ENCODE measurements at places on chromosomes 1 and 21.

GRCh38 chr1:246638941-246639655 is 72.8 kb downstream of the CNST start:
- no peak overlapping the region for H3K27ac ChIP-seq
- H3K27me3 ChIP-seq: no peaks in the 10 kb centered on the region
- peaks cover 18% of the 10 kb centered on the region for H3K36me3 ChIP-seq
- peaks cover 2% of the 10 kb centered on the region for H3K4me1 ChIP-seq

DNA sequence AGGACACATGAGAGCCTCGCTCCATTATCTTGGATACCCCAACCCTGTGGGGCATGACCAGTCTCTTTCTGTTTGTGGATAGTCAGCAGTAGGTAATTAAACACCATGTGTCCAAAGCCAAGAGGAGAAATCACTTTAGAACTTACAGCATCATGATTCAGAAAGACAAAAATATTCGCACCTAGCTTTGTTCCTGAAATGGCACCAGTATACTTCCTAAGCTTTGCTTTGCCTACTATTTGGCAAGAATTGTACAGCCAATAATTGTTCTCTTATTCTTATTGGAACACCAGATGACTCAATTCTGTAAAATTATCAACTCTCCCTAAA is 24.2 kb downstream of the TNFRSF9 start:
- peaks cover 45% of the 10 kb centered on the region for H3K36me3 ChIP-seq
- no peaks in the 10 kb centered on the region for H3K27me3 ChIP-seq
- H3K27ac ChIP-seq: peak overlapping the region; percentile 86
- peak overlapping the region; percentile 24 for H3K4me3 ChIP-seq
- DNase-seq: no peak
- peaks cover 67% of the 10 kb centered on the region for H3K4me1 ChIP-seq

DNA sequence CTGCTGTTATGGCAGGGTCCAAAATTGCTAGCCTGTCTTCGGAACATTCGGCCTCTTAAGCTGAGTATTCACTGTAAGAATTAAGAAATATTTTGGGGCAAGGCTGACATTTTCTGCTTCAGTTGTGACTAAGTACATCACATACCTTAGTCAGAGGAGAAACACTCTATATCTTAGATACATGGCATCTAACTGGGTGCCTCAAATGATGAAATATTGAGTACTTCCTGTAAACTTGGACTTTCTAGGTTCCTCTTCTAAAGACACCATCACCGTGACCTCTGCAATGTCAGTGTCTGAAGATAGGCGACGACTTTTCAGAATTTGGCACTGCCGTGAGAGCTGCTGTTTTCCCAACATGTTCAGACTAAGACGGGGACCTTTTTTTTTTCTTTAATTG is 65.6 kb downstream of the PCBP3 start:
- no peaks in the 10 kb centered on the region for H3K36me3 ChIP-seq
- no peaks in the 10 kb centered on the region for H3K27me3 ChIP-seq
- no peak for DNase-seq
- no peak overlapping the region for H3K27ac ChIP-seq

GRCh38 chr1:79741720-79742421 is 735.3 kb upstream of the ADGRL4 start:
- no peak for DNase-seq
- H3K27me3 ChIP-seq: no peaks in the 10 kb centered on the region
- H3K27ac ChIP-seq: no peak overlapping the region
- H3K4me1 ChIP-seq: no peaks in the 10 kb centered on the region
- H3K36me3 ChIP-seq: no peaks in the 10 kb centered on the region

DNA sequence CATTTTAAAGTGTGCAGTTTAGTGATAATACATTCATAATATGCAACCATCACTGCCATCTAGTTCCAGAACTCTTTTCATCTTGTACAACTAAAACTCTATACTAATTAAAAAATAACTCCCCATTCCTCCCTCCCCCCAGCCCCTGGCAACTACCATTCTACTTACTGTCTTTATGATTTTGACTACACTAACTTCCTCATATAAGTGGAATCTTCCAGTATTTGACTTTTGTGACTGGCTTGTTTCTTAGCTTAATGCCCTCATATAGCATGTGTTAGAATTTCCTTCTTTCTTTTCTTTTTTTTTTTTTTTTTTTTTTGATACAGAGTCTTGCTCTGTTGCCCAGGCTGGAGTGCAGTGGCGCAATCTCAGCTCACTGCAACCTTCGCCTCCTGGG is 1.4 kb upstream of the NVL start:
- H3K27ac ChIP-seq: no peak overlapping the region
- H3K4me1 ChIP-seq: peaks cover 32% of the 10 kb centered on the region
- no peak overlapping the region for H3K4me3 ChIP-seq
- DNase-seq: no peak
- no peaks in the 10 kb centered on the region for H3K36me3 ChIP-seq

DNA sequence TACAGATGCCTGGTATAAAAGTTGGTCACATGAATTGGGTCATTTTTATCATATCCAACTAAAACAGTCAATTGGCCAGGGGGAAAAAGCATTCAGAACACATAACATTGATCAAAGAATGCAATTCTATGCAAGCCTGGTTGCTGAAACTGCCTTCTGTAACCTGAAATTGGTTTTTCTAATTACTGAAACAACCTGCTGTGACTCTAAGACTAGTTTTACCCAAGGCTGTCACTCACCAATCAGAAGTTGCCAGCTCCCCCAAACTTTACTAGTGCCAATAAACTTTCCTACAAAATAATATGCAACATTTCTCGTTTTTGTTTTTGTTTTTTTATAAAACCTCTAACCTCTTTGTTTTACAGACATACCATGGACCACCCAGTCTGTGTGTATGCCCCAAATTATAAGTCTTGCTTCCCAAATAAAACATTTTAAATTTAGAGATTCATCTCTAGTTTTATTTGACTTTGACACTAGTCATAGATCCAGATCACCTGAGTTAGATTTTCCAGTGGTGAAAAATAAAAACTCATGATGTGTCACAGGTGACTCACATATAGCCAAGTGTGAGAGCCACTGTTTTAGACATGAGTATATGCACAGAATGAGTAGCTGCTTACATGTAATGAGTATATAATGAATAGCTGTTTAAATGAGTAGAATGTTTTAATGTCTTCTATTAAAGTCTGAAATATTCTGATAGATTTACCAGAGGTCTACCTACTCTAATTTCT is 64.2 kb upstream of the CR2 start:
- H3K4me3 ChIP-seq: no peak overlapping the region
- peak overlapping the region; percentile 88 for H3K27ac ChIP-seq
- peaks cover 11% of the 10 kb centered on the region for H3K4me1 ChIP-seq
- DNase-seq: no peak
- H3K36me3 ChIP-seq: peaks cover 8% of the 10 kb centered on the region
- no peaks in the 10 kb centered on the region for H3K27me3 ChIP-seq

GRCh38 chr1:37477198-37477931 is 3.0 kb downstream of the ZC3H12A start:
- H3K4me1 ChIP-seq: peaks cover 47% of the 10 kb centered on the region
- peak overlapping the region; percentile 97 for H3K4me3 ChIP-seq
- DNase-seq: peak; percentile 86
- peak overlapping the region; percentile 99 for H3K27ac ChIP-seq
- H3K36me3 ChIP-seq: peaks cover 68% of the 10 kb centered on the region

DNA sequence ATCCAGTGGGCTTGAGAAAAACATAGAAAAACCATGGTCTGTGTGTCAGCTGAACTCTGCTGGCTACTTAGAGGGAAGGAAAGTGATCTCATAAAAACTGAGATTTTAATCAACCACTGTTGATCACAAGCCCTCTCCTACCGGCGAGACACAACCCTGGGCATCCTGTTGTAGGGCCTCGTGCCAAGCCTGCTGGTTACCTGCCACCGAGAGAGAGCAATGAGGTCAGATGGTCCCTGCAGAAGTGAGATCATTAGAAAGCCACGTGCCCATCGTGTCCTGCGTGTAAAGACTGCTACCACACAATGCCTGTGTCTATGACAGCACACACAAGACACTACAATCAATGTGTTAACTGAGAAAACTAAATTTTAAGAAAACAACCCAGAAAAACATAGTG is 41.7 kb upstream of the GPR153 start:
- H3K27ac ChIP-seq: no peak overlapping the region
- no peak overlapping the region for H3K4me3 ChIP-seq
- no peak for DNase-seq
- no peaks in the 10 kb centered on the region for H3K4me1 ChIP-seq
- no peaks in the 10 kb centered on the region for H3K27me3 ChIP-seq

DNA sequence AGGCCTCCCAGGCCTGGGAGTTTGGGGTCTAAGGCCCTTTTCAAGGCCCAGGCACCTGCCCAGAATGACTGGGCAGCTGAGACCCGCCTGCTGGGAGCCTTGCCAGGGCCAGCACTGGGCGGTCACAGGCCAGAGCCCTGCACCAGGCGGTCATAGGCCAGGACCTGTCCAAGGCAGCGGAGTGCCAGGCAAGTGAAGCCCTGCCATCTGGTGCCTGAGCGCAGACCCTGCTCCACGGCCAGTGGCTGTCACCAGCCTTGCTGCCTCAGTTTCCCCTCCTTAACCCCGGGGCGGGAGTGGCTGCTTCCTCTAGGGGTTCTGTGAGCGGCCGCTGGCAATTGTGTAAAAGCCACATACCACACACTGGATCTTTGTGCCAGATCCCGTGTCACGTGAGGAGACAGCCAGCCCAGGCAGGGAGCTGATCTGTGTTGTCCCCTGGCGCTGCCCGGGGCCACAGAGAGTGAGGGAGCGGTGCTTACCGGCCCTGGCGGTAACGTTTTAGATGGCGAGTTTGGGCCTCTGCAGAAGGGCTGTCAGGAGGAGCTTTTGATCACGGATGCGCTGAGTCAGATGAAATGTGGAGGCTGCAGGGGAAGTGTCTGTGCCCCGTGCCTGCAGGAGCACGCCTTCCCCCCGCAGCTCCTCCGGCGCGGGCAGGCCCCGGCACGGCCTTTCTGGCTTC is 4.6 kb downstream of the COL18A1 start:
- peaks cover 38% of the 10 kb centered on the region for H3K27me3 ChIP-seq
- DNase-seq: no peak
- no peaks in the 10 kb centered on the region for H3K4me1 ChIP-seq
- no peak overlapping the region for H3K4me3 ChIP-seq
- H3K36me3 ChIP-seq: no peaks in the 10 kb centered on the region

DNA sequence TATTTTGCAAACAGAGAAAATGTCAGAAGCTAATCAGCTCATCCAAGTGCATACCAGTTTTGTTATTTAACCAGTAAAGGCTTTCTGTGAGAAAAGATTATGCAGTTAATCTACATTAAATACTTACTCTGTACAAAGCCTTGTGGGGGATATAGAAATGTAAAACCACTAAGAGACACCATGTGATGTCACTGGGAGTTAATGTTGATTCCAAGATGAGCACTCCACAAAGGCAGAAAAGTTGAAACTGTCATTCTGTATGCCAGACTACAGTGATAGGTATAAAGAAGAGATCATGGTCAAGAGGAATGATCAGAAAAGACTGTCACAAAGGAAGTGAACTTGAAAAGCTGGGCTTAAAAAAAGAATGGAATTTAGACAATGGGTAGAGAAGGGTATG is 100.3 kb upstream of the SGIP1 start:
- peaks cover 20% of the 10 kb centered on the region for H3K4me1 ChIP-seq
- H3K27me3 ChIP-seq: no peaks in the 10 kb centered on the region
- no peak overlapping the region for H3K27ac ChIP-seq

DNA sequence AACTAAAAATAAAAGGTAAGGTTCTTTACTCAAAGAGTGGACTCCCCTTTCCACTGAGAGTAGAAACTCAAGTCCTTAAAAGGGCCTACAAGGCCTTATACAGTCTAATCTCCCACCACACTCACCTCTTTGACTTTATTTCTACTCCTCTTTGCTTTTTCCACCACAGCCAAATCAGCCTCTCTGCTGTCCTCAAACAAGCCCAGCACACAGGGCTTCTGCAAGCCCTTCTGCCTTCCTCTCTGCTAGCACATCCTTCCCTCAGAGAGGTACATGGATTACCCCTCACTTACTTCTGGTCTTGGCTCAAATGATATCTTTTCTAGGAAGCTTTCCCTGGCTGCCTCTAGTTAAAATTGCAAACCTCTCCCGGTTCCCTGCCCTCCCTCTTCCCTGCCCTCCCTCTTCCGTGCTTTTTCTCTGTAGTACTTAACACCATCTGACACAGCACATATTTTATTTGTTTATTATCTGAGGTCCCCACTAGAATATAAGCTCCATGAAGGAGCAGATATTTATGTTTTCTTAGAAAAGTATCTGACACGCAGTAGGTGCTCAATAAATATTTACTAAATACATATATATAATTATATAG is 1.7 kb downstream of the LYST start:
- no peak for DNase-seq
- peak overlapping the region; percentile 73 for H3K27ac ChIP-seq
- H3K4me1 ChIP-seq: peaks cover 42% of the 10 kb centered on the region
- H3K4me3 ChIP-seq: peak overlapping the region; percentile 97
- H3K27me3 ChIP-seq: no peaks in the 10 kb centered on the region

DNA sequence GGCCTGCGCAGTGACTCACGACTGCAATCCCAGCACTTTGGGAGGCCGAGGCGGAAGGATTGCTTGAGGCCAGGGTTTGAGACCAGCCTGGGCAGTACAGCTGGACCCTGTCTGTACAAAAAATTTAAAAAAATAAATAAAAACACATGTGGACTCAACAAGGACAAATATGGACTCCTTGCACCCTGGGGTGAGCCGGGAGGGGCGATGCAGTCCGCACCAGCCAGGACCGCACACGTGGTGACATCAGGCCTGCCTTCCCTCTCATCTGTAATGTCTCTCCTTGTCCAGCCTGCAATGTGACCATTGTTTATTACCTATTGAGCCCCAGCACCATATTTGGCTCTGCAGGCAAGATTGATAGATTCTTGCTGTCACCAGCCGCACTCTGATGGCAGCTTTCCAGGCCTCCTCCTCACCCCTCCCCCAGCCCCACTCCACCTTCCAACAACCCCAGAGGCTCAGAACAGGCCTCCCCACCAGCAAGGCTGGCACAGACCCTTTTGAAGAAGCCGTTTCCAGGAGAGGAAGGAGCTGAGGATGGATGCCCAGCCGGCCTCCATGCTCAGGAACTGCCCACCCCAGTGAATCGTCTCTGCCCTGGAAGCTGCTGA is 55.2 kb downstream of the IRF2BP2 start:
- no peak overlapping the region for H3K27ac ChIP-seq
- H3K27me3 ChIP-seq: no peaks in the 10 kb centered on the region
- no peaks in the 10 kb centered on the region for H3K4me1 ChIP-seq
- no peaks in the 10 kb centered on the region for H3K36me3 ChIP-seq
- no peak overlapping the region for H3K4me3 ChIP-seq
- no peak for DNase-seq

DNA sequence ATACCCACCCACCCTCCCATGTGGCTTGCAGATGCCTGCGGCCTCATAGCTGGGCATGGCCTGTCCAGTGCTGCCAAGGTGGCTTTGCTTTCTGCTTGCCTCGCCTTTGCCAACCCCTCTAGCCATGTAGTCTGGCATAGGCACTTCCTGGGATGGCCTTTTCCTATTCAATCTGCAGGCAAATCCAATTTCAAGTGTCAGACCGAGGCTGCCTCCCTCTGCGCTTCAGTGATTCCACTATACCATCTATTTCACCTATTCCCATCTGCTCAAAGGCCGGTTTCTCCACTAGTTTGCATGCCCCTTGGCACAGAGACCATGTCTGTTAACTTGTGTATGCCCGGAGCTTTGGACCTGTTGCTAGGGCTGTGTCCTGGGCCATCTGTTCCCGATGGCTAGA is 3.8 kb upstream of the ZBTB21 start:
- no peak overlapping the region for H3K4me3 ChIP-seq
- peaks cover 5% of the 10 kb centered on the region for H3K27me3 ChIP-seq
- H3K4me1 ChIP-seq: peaks cover 5% of the 10 kb centered on the region
- no peak overlapping the region for H3K27ac ChIP-seq

GRCh38 chr1:236853921-236854604 is 59.0 kb downstream of the MTR start:
- DNase-seq: no peak
- H3K27ac ChIP-seq: no peak overlapping the region
- H3K27me3 ChIP-seq: no peaks in the 10 kb centered on the region
- H3K4me3 ChIP-seq: no peak overlapping the region
